Activated CD8-positive, alpha-beta memory T cell treated with anti-CD3 and anti-CD28 coated beads for 48 hours (primary cell): ENCODE measurements at places on chromosomes 3 and 15.

GRCh38 chr3:25663347-25663868 lies 1.3 kb downstream of the TOP2B start:
- no peak for DNase-seq

DNA sequence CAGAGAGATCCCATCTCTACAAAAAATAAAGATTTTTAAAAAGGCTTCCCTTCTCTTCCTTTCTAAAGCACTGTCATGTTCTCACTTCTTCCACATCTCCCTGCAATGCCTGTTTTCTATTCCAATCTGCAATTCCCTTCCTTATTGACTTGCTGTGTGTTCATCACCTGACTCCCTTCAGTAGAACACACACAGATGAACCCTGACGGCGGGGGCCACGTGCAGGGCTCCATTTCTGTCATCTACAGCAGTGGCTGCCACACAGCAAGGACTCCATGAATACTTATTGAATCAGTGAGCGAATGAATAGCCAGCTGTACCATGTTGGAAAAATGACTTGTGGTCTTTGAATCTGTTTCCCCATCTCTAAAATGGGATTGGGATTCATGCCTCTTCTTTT lies 26.1 kb downstream of the BHLHE40 start:
- DNase-seq = no peak

DNA sequence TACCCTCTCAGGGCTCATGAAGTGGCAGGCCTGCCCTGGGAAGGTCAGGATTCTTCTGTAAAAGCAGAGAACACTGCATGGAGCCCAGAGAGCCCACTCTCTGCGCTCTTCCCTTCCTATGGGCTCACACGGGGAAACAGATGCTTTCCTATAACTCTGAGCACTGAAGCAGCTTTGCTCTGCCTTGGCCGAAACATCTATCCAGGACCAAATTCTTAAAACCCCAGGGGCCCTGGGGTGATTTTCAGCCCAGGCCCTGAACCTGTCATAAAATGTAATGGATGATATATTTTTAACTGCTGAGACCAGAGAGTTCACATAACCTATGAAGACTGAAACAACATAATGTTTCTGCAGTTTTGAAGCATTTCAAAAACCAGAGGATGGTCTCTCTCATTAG lies 249.9 kb upstream of the CTDSPL start:
- no peak for DNase-seq

- no peak for DNase-seq
These were observed 5.3 kb downstream of the BRPF1 start for GRCh38 chr3:9736831-9737230.

DNA sequence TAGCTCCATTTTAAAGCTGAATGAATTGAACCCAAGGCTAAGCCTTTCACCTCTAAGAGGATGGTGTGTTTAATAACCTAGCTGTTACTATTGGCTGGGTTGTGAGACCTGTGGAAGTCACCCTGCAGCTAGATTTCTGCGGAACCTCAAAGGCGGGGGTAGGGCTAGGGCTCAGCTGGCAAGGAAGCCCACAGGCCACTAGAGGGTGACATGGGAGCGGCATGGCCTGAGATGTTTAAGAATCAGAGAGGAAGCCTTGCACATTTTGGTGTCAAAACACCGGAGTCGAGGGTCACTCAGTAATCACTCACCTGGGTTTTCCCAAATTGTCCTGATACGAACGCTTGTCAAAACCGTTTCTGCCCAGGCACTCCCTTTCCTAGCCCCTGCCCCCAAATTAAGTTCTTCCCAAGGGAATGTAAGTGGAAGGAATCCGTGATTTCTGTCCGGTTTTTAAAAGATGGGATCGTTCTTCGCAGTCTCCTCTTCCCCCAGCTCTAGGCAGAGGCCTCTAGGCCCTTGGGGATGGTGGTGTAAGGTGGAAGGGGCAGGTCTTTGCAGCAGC lies 3.8 kb upstream of the ACAD9 start:
- DNase-seq = peak; percentile 26

GRCh38 chr15:84828086-84828908 lies 11.1 kb downstream of the ALPK3 start:
- no peak for DNase-seq
